ENCODE measurements at places on chromosomes 13 and 19.

DNA sequence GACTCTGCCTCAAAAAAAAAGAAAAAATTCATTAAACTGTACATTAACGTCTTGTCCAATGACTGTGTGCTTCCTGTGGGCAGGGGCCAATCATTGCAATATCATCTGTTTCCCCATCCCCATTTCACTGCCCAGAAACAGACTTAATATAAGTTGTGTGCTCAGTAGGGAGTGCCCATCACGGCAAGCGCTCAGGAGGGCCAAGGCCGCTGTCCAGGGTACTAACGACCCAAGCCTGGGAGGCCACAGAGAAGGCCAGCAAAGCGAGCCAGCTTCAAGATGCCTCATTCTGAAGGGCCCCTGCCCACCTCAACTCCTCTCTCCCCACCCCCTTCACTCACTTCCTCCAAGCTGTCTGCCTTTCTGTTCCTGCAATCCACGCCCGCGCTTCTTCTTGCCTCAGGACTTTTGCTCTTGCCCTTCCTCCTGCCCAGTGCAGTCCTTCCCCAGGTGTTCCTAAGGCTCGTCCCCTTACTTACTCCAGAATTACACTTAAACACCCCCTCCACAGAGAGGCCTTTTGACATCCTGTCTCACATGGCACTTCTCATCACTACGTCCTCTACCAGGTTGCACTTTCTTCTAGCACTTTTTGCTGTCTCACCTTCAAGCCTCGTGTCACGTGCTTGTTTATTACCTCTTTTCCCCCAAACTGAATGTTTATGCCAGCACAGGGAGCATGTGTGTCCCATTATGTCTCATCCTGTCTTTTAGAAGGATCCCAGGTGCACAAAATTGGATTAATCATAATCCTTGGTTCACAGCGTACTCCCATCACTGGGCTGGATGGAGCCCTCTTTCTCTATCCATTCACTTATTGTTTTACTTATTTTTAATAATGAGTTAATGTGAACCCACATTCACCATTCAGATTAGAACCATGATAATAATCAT lies 11.3 kb upstream of the POU2F2 start:
- peak; percentile 65 for DNase-seq

- DNase-seq = no peak
Observed at GRCh38 chr19:49856574-49857021, 5.6 kb downstream of the PTOV1 start.

DNA sequence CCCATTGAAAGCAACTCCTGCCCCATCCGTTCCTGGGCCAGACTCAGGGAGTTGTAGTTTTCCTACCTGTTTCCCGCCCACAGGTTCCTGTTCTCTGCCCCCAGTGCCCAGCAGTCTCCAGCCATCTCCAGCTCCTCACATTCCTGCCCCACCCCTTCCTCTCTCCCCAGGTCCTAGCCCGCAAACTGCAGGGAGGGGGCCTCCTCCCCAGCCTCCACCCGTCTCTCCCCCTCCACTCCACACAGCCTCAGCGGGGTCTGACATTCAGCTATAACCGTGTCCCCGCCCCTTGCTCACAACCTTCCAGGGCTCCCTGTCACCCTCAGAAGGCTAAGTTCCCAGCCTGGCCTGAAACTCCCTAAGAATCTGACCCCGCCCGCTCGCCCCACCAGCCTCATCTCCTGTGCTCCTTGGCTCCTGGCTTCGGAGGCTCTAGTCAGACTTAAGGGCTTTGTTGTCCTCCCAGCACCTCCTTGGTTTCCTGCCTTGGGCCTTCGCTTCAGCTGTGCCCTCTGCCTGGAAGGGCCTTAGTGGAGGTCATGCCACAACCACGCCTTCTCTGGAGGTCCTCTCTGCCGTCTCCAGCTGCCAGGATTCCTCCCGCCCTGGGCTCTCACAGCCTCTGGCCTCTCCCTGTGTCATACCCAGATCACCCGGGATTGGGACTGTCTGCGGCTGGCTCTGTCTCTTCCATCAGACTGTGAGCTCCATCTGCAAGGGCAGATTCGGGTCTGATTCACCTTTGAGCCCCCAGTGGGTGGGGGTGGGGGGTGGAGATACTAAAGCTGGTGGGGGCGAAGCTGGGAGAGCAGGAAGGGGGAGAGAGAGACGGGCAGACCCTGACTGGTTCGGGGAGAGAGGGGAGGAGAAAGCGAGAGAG lies 5.1 kb upstream of the SPACA6 start:
- DNase-seq = peak; percentile 82

DNA sequence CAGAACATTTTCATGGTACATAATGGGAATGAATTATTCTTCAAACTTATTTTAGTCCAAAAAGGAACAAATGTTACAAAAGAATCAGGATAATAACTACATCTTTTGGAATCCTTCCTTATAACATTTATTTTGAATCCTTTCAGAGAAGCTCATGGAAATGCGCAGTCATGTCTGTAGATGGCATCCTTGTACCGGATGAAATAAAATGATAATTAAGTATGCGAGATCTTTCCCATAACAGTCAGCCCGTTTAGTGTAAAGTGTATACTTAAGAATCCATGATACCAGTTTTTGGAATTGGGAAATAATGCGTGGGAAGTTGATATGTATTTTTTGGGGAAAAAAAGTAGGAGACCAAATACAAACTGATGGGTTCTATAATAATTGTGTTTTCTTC lies 418.8 kb downstream of the GPC5 start:
- no peak for DNase-seq

DNA sequence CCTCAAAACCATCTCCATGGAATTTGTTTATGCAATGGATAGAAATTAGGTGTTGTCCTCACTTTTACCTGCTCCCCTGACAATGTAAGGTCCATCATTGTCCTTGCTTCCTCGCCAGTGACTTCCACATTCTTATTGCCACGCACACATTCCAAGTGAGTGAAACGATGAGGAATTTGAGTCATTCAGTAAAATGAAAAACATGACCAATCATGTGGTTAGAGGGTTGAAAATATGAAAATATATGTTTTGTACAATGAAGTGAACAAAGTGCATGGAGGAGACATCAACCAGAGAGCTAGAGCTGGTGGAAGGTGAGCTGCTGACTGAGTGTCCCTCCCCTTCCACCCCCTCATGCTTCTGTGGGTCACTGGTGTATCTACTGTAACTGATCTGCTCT lies 91.7 kb downstream of the ATP8A2 start:
- peak; percentile 11 for DNase-seq

DNA sequence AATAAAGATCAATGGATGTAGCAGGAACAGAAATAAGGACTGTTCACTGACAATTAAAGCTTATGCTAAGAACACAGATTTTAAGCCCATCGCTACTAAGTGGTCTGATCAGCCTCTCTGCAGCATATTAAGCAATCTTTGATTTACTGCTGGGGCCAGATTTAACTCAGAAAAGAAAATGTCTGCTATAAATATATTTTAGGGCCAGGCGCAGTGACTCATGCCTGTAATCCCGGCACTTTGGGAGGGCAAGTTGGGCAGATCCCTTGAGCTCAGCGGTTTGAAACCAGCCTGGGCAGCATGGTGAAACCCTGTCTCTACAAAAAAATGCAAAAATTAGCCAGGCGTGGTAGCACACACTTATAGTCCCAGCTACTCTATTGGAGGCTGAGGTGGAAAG lies 43.0 kb downstream of the METTL21C start:
- DNase-seq = peak; percentile 41

DNA sequence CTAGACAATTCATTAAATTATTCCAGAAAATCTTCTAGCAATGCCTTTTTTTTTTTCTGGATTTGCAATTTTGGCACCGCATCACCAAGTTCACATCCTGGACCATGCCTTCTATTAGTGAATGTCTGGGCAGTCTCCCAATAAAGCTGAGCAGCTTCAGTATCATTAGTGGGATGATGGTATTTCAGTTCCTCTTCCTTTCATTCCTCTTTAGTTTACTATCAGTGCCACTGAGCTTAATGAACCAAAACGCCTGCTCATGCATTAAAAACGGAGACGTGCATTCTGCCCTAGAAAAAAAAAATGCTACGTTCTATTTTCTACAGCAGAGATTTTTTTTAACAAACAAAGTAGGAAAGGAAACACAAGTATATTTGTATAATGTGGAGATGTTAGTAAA lies 343.0 kb downstream of the PCDH9 start:
- DNase-seq = peak; percentile 9

- DNase-seq = no peak
Observed at GRCh38 chr19:1232652-1233072, 5.1 kb downstream of the CBARP start.

GRCh38 chr19:36136964-36137686 lies 2.7 kb upstream of the CAPNS1 start:
- peak; percentile 74 for DNase-seq

- peak; percentile 49 for DNase-seq
Observed at GRCh38 chr13:44293908-44294735, 79.5 kb upstream of the SERP2 start.

DNA sequence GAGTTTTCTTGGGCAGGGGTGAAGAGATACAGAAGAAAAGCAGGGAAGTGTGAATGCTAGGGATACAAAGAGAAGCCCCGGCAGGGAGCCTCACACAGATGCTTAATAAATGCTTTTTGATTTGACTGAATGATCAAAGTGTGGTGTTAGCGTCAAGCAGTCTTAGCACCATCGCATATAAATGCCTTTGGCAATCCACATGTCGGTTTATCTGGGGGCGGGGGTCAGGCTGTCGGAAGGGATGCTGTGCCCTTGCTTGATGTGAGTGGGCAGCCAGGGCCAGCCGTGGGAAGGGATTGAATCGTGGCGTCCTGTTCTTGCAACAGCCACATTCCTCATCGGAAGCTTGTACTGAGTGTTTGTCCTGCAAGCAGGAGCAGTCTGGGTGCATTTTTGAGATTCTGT lies 173.1 kb downstream of the LACC1 start:
- peak; percentile 71 for DNase-seq

DNA sequence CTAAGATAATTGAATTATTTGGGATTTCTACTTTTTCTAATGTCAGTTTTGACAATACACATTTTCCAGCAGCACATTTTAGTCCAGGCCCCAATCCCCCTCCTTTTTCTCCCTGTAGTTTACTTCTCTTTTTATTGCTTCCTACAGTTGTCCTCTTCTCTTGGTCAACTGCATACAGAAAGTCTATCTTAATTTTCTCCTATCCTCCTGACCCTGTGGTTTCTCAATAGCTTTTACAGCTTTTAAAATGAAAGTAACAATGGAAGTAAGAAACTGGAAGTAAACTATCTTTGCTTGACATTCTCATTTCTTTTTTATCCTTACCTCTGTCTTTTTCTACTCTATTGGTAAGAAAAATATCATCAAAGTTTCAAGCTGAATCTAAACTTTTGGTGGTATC lies 106.5 kb upstream of the OXGR1 start:
- no peak for DNase-seq

DNA sequence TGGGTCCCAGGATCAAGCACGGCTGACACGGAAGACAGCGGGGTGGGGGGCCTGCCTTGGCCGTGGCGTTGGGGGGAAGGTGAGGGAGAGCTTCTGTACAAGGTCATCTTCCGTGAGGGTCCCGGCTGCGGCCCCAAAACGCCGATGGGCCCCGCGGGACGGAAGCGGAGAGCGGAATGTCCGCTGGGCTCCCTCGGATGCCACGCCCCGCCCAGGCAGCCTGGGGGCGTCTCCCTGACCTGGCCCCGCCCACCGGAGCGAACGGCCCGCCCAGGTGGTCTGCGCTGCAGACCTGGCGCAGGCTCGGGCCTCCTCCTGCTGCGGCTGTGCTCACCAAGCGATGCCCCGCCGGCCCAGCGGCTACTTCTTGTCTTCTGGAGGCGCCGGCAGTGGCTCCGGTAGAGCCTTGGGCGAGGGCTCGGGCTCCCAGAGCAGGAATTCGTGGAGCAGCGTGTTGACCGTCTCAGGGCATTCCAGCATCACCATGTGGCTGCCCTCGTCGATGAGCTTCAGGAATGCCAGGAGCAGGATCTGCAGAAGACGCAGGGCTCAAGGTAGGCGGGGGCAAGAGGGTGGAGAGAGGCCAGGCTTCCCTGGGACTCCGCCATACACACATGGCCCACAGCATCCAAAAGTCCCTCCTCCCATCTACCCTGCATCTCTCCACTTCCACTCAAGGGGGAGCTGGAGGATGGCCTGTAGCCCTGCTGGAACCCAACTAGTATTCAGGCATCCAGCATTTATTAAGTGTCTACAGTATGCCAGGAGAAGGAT lies 10.7 kb downstream of the ABHD8 start:
- peak; percentile 96 for DNase-seq

DNA sequence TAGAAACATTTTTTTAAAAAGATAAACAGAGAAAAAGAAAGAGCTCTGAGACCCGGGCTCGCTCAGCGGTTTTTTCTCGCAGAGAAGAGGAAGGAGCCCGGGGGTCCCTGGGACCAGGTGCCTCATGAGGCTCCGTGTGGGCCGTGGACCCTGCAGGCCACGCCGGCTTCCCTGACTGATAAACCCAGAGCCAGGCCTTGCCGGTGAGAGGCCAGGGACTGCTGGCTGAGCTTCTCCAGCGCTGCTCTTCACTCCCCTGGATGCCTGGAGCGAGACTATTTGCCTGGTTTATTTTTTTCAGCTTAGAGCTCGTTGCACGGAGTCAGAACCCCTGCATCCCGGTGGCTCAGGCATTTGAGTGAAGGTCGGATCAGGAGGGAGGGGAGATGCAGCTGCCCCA lies 53.4 kb upstream of the F7 start:
- no peak for DNase-seq

GRCh38 chr13:44487989-44488388 lies 88.1 kb downstream of the TSC22D1 start:
- DNase-seq = no peak

- no peak for DNase-seq
Observed at GRCh38 chr13:107118506-107118905, 550.6 kb upstream of the ARGLU1 start.

DNA sequence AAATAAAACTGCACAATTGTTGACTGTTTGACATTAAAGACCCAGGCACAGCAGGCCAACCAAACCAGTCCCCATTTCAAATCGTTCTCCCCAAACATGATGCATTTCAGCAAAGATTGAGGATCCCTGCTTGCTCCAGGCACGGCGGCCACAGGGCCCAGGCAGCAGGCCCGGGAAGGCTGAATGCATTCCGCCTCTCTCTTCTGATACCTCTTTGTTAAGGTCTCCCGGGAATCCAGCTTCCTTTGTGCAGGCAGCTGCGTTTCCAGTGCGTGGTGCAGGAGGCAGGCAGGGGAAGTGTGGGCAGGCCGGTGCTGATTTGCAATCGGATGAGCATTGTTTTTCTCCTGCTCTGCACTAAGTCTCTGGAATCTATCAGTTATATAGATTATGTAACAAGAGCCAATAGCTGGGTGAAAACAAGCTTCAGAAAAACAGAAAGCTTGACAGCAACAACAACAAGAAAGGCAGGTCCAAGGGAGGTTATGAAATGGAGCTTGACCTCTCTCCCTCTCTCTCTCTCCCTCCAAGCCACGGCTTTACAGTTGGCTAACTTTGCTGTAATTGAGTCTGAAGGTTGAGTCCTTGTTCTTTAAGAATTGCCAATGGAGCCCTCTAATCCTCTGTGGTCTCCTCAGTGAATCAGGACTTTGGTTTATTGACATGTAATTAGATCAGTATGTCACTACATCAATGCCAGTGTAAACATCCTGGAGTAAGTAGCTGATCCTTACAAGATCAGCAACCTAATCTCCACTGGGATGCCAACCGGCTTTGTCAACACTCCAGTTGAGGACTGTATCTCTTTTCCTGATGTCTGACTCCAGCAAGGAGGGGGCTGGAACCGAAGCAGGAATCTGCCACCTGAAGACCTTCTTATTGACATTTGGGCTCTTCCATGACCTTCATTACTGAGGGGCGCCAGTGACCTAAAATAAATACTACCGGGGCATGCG lies 338.0 kb downstream of the TEX29 start:
- DNase-seq = no peak

GRCh38 chr13:110269509-110270185 lies 37.3 kb downstream of the COL4A1 start:
- DNase-seq = no peak

Measured in foreskin fibroblast (primary cell).